ENCODE measurements at places on chromosomes 2 and 18. TPM values are rescaled to one million over a fixed set of nuclear protein-coding genes. Genes with fewer than 3 reads are reported as not detected.
A peak's percentile ranks its signal among the peaks of the same experiment; 100 is the strongest.

DNA sequence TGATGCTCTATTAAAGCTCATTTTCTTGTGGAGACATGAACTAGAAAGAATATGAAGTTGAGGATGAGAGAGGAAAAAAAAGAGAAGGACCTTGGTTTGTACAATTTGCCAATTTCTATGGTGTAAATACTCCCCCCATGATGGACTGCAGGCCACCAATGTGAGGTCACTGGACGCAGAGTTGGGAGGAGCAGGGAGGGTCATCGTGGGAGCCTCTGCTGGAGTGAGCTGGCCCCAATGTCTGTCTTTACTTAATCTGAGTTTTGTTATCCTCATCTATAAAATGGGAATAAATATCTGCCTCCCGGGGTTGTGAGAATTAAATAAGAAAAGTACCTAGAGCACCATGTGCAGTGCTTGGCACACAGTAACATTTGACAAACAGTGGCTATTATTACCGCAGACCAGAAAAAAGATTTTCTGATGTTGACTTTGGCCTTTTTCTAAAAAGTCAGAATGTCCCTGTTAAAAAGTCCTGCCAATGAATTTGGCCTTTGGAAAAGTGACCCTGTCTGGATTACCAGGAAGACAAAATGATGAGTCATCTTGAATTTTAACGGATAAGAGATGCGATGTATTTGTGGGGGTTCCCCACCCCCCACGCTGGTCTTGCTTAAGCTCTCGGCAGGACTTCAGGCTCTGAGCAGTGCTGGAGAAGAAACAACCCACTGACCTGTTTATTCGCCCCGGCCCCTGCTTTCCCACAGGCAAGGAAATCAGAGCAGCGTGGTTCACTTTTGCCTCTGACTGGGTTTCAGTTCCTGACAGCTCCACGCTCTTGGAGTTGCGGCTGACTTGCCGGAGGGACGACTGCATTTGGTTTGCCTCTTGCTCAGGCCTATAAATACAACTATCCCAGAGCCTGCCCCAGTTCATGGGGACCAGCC lies 50.3 kb upstream of the FOSL2 start:
- peak; percentile 66 for DNase-seq
- peak overlapping the region; percentile 57 for H3K27ac ChIP-seq
- H3K4me3 ChIP-seq: peak overlapping the region; percentile 44
- no peaks in the 10 kb centered on the region for H3K36me3 ChIP-seq
- H3K4me1 ChIP-seq: peaks cover 41% of the 10 kb centered on the region
- H3K27me3 ChIP-seq: no peaks in the 10 kb centered on the region

DNA sequence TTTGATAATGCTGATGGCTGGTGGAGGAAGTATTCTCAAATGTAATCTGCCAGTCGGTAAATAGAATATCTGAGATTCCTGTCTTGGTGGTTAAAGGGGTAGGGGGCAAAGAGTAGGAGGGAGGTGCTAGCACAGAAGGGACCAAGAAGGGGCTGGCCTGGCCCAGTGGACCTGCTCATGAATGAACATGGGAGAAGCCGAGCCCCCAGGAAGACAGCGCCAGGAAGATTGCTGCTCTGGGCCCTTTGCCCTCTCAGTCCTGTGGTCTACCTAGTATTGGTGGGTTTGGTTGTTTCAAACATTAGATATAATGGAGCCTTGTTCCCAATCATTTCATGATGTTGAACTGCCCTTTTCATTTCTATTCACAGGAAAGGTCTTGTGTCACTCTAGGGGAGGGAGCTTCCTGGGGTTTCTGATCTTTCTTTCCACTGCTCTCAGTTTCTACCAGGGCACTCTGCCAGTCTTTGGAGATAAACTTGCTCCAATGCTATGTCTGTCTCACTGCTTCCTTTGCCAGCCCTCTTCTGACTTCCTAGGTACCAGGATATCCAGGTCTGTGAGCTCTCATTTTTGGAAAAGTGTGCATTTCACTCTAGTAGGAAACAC lies 5.3 kb upstream of the MOCOS start:
- no peak overlapping the region for H3K27ac ChIP-seq
- H3K4me1 ChIP-seq: peaks cover 6% of the 10 kb centered on the region
- no peaks in the 10 kb centered on the region for H3K36me3 ChIP-seq
- DNase-seq: no peak
- H3K4me3 ChIP-seq: no peak overlapping the region
- H3K27me3 ChIP-seq: no peaks in the 10 kb centered on the region

DNA sequence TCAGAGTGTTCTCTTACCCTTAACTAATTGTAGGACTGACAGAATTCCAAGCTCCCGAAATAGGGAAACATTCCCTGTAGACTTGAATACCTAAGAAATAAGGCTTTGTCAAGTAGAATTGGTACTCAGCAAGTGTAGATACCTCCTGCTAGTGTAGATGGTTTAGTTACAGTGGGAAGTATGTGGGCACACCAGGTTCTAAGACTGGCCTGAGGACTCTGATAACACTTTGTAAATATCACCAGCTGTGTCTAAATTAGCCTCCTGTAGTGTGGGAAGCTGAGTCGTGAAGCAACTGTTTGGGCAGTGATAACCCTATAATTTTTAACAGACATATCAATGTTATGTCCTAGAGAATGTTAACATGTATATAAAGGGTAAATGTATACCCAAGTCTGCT lies 304.5 kb downstream of the SLC8A1 start:
- H3K4me1 ChIP-seq: no peaks in the 10 kb centered on the region
- no peak for DNase-seq
- no peak overlapping the region for H3K27ac ChIP-seq
- no peaks in the 10 kb centered on the region for H3K27me3 ChIP-seq

DNA sequence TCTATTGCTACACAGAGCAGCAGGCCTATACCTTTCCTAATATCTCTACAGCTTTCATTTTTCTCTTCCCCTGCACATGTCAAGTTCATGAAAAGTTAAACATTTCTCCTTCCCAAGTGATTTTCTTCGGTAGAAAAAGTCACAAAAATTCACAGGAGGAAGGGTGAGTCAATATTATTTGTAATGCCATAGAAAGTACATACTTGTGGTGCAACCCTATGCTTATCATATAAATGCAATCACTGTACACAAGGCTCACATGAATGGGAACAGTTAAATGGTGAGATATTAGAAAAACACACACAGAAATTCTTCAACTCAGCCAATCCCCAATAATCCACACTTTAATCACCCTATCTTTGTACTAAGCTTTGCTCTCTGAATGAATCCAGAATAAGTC lies 651.6 kb downstream of the LRRTM4 start:
- H3K4me1 ChIP-seq: no peaks in the 10 kb centered on the region
- H3K36me3 ChIP-seq: no peaks in the 10 kb centered on the region
- no peak overlapping the region for H3K27ac ChIP-seq
- H3K4me3 ChIP-seq: no peak overlapping the region
- DNase-seq: no peak

GRCh38 chr2:60872510-60872928 lies 8.9 kb upstream of the REL start:
- no peaks in the 10 kb centered on the region for H3K27me3 ChIP-seq
- H3K4me1 ChIP-seq: no peaks in the 10 kb centered on the region
- no peaks in the 10 kb centered on the region for H3K36me3 ChIP-seq
- no peak for DNase-seq

- no peak overlapping the region for H3K4me3 ChIP-seq
- no peaks in the 10 kb centered on the region for H3K4me1 ChIP-seq
- no peaks in the 10 kb centered on the region for H3K36me3 ChIP-seq
- DNase-seq: no peak
- no peaks in the 10 kb centered on the region for H3K27me3 ChIP-seq
These were observed 321.6 kb downstream of the DSEL start for GRCh38 chr18:67194886-67195285.

DNA sequence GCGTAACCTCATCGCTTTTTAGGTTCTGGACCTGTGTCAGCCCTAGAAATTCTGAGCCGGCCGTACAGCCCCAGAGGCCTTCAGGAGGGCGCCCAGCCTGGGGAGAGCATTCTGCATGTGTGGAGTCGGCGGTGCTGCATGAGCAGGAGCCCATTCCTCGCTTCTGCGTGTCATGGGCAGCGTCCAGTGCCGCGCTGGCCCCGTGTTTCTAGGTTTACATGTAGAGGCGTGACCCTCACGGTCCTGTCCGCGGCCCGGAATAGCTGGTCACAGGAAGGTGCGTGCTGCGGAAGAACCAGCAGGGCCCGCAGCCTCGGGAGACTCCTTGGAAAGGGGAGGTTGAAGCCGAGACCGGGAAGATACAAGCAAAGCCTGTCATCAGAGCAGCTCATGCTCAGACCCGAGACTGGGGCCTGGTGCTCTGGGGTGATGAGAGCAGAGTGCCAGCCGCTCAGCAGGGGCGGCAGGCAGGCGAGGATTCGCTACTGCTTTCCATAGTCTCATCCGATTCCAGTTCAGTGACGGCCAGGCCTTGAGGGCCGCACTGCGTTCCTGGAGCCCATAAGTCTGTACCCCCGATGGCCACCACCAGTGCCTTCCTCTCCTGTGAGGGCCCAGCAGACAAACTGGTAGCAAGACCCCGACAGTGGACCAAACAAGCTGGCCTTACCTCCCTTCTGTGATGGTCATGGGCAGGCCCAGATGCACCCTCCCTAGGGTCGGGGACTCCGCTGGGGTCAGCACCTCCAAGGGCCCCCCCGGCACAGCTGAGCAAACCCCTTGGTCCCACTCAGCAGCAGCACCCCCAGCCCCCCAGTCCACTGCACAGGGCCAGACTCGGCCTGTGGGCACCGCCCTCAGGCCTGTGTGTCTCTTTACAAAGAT lies 15.6 kb upstream of the NFATC1 start:
- no peaks in the 10 kb centered on the region for H3K27me3 ChIP-seq
- H3K36me3 ChIP-seq: peaks cover 4% of the 10 kb centered on the region
- H3K4me1 ChIP-seq: no peaks in the 10 kb centered on the region
- DNase-seq: no peak
- H3K4me3 ChIP-seq: no peak overlapping the region

GRCh38 chr2:233047206-233047605 lies 12.9 kb upstream of the INPP5D start:
- no peak overlapping the region for H3K27ac ChIP-seq
- no peak overlapping the region for H3K4me3 ChIP-seq
- H3K36me3 ChIP-seq: no peaks in the 10 kb centered on the region
- H3K27me3 ChIP-seq: no peaks in the 10 kb centered on the region
- 0 out of 2 replicates have a peak, but pooled peaks cover 4% of the 10 kb centered on the region for H3K4me1 ChIP-seq

GRCh38 chr2:86794861-86795260 lies 4.1 kb upstream of the CD8A start:
- no peak for DNase-seq
- no peak overlapping the region for H3K4me3 ChIP-seq
- no peaks in the 10 kb centered on the region for H3K36me3 ChIP-seq
- H3K27me3 ChIP-seq: peaks cover 52% of the 10 kb centered on the region

- peak; percentile 11 for DNase-seq
- H3K4me3 ChIP-seq: no peak overlapping the region
- H3K27ac ChIP-seq: no peak overlapping the region
- H3K36me3 ChIP-seq: no peaks in the 10 kb centered on the region
These were observed 58.8 kb downstream of the SCN1A start for GRCh38 chr2:166068981-166069380.

GRCh38 chr2:177568893-177569292 lies 176.3 kb downstream of the AGPS start:
- no peak overlapping the region for H3K4me3 ChIP-seq
- H3K27me3 ChIP-seq: no peaks in the 10 kb centered on the region
- H3K27ac ChIP-seq: no peak overlapping the region
- DNase-seq: no peak

- H3K4me1 ChIP-seq: no peaks in the 10 kb centered on the region
- no peaks in the 10 kb centered on the region for H3K27me3 ChIP-seq
- no peaks in the 10 kb centered on the region for H3K36me3 ChIP-seq
- H3K4me3 ChIP-seq: no peak overlapping the region
- DNase-seq: no peak
- H3K27ac ChIP-seq: no peak overlapping the region
These were observed 1563.0 kb downstream of the SUCLG1 start for GRCh38 chr2:82896117-82896516.

GRCh38 chr2:74025971-74026612 lies 41.4 kb downstream of the TET3 start:
- peaks cover 3% of the 10 kb centered on the region for H3K4me1 ChIP-seq
- H3K4me3 ChIP-seq: no peak overlapping the region
- no peaks in the 10 kb centered on the region for H3K36me3 ChIP-seq
- H3K27ac ChIP-seq: no peak overlapping the region
- DNase-seq: peak; percentile 51
- H3K27me3 ChIP-seq: no peaks in the 10 kb centered on the region

DNA sequence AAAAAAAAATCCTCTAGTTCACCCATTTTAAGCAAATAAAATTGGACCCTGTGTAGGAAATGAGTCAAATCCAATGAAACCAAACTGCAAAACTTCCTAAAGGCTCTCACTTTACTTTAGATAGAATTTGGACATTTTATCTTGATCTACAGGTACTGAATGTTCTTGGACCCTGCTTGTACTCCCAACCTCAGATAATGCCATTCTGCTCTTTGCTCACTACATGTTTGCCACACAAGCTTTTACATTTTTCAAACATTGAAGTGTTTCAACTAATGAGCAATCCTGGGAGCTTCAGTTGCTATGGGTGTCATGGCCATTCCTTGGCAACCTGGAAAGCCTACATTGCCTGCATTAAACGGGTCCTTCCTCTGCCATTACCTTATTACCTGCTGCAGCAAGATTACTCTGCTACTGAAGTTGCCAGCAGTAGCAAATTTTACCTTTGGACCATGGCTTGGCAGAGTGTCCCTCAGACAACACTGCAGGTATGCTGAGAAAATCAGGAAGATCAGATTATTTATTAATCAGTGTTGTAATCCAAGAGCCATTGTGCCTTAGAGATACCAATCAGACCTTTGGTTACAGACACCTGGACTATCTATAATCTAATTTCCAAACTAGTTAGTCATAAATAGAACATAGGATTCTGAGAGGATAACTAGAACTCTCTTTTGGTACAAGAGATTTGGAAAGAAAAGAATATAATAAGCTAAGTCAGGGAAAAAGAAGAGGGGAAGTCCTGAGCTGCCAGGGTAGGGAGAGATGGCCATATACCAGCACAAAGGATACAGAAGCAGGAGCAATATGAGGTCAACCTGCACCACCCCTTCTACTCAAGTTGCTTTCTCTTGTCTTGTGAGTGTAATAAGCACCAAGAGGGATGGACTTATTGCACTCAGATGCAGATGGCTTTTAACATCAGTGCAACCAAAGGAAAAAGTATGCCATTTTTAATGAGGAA lies 293.3 kb upstream of the TFPI start:
- no peak overlapping the region for H3K4me3 ChIP-seq
- H3K4me1 ChIP-seq: no peaks in the 10 kb centered on the region
- DNase-seq: no peak

- peaks cover 41% of the 10 kb centered on the region for H3K27me3 ChIP-seq
- no peak overlapping the region for H3K27ac ChIP-seq
- no peaks in the 10 kb centered on the region for H3K4me1 ChIP-seq
These were observed 25.8 kb downstream of the IL1F10 start for GRCh38 chr2:113093613-113093977.

- no peak for DNase-seq
- H3K27me3 ChIP-seq: no peaks in the 10 kb centered on the region
- no peaks in the 10 kb centered on the region for H3K4me1 ChIP-seq
- H3K4me3 ChIP-seq: no peak overlapping the region
These were observed 473.5 kb downstream of the RIT2 start for GRCh38 chr18:42641996-42642395.

- no peaks in the 10 kb centered on the region for H3K4me1 ChIP-seq
- H3K27me3 ChIP-seq: no peaks in the 10 kb centered on the region
- H3K27ac ChIP-seq: no peak overlapping the region
- H3K36me3 ChIP-seq: no peaks in the 10 kb centered on the region
These were observed 78.9 kb downstream of the SKA1 start for GRCh38 chr18:50453732-50454131.

KIF3C gene
- 18.2 TPM for total RNA-seq

APLF gene
- 5.1 TPM for total RNA-seq

GAREM2 gene
- total RNA-seq: 1.8 TPM

SLC19A3 gene
- 0.65 TPM for total RNA-seq

SLC8A1 gene
- 83.4 TPM for total RNA-seq

PIK3C3 gene
- 56.4 TPM for total RNA-seq

GPBAR1 gene
- not detected for total RNA-seq

CNDP2 gene
- 40.5 TPM for total RNA-seq

DCDC2C gene
- not detected for total RNA-seq
